ENCODE measurements at places on chromosomes 7 and 10.

DNA sequence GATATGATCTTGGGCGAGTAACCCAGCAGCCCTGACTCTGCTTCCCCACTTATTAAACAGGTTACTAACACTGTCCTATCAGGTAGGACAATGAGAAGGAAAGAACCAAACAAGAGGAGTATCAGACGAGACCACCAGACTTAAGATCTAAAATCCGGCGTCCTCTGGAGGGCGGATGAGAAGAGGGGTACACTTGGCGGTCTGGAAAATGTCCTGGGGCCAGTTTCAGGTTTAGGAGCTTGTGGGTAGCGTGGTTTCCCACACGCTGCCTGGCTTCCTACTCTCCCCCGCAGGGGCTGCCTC, 635 bp downstream of the ZNF32 start:
- DNase-seq, result no peak

GRCh38 chr7:42606193-42606905, 305.5 kb downstream of the C7orf25 start:
- DNase-seq, result no peak

- no peak for DNase-seq
Measured at GRCh38 chr10:3737864-3738263, 47.1 kb downstream of the KLF6 start.

DNA sequence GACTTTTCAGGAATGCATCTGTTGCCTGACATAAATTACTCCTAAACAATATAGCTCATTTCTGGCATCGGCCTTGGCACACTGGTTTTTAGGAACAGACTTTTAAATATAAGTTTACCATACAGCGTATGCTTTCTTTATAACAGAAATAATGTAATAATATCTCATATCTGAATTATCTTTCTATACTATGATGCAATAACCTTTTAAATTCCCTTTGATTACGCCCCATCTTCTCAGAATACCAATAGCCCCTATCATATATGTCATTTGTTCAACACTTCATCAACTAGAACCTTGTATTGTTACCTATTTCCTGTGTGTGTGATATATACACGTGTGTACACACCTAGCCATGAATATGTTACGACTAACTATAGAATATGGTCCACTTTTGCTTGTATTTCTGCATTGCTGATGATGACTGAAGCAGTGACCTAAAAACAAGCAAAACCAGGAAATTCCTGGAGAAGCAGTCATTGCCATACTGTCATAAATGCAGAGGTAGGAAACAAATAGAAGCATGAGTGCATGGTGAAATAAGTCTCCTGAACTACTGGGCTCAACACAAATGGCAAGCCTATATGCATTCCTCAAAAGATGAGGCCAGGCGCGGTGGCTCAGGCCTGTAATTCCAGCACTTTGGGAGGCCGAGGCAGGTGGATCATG, 618.4 kb upstream of the NRP1 start:
- DNase-seq, result no peak

GRCh38 chr10:43595739-43596298, 10.4 kb upstream of the ZNF485 start:
- no peak for DNase-seq

DNA sequence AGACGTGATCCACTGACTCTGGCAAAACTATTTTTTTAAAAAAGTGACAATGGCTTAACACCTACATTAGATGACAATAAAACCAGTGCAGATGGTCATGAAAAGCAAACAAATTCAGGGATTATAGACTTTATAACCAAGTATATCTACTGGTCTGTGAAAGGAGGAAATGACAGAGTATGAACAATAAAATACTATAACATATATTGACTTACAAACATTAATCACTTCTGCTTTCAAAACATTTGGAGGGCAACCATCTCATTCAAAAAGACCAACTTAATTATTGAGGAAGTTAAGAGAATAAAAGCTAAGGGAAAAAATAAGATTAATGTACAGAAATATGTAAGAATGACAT, 34.8 kb downstream of the JMJD1C start:
- DNase-seq, result no peak

DNA sequence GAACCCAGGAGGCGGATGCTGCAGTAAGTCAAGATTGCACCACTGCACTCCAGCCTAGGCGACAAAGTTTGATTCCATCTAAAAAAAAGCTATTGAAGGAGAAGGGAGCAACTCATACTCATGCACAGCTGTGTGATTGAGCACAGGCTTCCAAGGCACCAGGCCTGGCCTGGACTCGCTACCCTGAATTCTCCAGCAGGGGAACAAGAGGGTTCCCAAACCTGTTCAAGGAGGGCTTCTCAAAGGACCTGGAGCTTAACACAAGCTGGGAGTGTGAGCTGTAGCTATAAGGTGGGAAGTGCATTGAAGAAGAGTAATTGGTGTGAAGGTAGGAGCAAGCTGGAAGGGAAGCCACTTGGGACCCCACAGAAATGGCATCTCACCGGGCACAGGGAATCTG, 15.1 kb upstream of the DDIT4 start:
- no peak for DNase-seq

DNA sequence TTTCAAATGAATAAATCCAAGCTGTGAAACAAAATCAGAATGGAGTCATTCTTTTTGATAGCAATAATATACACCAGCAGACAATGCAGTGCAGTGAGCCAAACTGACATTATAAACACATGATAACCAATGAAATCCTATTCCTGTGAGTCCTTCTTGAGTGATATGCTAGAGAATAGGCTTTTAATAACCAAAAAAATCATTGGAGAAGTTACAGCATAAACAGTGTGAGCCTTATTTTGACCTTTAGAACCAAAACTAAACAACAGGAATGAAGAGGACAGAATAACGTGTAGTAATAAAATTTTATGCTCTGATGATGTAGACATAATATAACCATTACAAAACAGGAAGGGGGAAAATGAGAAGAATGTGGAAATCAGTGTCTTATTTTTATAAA, 8.7 kb downstream of the HUS1 start:
- no peak for DNase-seq

DNA sequence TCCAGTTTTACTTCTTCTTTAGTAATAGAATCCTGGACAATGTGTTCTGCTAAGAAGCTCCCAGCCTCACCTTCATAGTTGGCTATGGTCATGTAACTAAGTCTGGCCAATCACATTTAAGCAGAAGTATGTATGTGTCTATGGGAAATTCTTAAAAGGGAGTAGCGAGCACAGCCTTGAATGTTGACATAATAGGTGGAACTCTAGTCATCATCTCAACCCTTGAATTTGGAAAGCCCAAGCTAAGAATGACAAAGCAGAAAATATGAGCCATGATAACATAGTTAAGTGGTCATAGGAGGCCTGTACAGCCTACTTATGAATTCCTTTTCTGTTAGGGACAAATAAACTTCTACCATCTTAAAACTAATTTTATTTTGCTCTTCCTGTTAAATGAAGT, 134.1 kb downstream of the MAGI2 start:
- DNase-seq, result no peak

GRCh38 chr10:75779276-75779675, 347.9 kb downstream of the LRMDA start:
- no peak for DNase-seq

- DNase-seq, result no peak
Measured at GRCh38 chr7:8117195-8117594, 144.8 kb downstream of the ICA1 start.

- no peak for DNase-seq
Measured at GRCh38 chr10:132504501-132505272, 32.9 kb upstream of the INPP5A start.

GRCh38 chr10:113627836-113628235, 36.0 kb downstream of the NRAP start:
- DNase-seq, result no peak

- no peak for DNase-seq
Measured at GRCh38 chr7:38321515-38321944, 48.1 kb upstream of the TARP start.

DNA sequence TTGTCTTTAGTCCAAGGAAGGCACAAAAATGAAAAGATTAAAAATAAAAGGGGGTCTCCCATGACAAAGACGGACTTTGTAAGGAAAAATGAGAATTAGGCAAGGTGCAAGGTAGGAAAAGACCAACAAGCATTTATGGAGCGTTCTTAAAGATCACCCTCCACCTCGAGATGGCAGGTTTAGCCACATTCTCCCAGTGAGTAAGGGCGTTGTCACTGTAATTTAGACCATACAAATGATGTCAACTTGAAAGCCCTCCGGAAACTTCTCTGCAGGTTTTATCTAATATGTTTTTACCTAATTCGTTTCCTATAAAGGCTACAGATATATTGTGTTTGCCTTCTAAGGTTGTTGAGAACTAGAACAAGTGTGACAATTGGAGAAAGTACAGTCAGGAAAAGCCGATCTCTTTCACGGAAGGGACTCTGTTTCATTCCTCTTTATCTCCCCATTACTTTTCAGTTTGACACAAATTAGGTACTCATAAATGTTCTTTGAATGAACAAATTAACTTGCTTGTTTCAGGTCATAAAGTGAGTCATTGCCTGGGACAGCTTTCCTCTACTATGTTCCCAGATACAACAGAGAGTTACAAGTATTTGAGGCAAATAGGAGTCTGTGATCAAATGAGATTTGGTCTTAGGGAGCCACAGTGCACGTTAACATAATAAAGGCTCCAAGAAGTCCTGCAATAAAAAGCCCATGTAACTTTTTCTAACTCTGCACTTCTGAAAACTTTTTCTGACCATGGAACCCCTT, 102.6 kb upstream of the HABP2 start:
- no peak for DNase-seq

DNA sequence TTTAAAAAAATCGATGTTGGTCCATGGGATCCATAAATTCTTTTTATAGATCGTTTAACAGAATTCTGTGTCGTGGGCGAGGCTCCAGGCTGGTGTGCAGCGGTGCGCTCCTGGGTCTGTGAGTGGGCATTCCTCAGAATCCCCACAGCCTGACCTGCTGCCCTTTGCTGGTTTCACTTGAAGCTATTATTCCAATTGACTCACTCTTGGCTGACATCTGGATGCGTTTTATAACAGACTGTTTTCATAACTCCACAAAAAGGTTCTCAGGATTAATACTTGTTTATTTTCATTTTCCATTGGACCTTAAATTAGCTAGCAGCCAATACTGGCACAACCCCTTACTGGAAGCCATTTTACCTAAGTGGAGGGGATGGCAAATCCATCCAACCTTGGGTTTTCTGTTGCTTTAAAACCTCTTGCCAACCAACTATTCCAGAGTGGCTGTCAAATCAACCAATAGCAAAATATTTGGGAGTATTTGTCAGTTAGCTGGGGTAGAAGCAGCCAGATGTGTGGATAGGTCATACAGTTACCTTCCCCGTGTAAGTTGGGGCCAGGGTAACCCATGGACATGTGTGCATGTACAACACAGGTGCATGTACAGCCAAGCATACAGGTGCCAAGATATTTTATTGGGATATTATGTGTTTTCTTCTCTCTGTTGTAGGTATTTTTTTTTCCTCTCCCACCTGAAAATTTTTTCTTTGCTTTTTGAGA, 160.7 kb upstream of the ZNF32 start:
- no peak for DNase-seq

GRCh38 chr10:48444861-48445841, 138.7 kb downstream of the MAPK8 start:
- no peak for DNase-seq

- no peak for DNase-seq
Measured at GRCh38 chr10:104284846-104285245, 15.9 kb downstream of the GSTO2 start.
